ENCODE measurements at places on chromosomes 7 and 10. TPM values are rescaled to one million over a fixed set of nuclear protein-coding genes. Genes with fewer than 3 reads are reported as not detected.

MPP7 gene
- 31.2 TPM for total RNA-seq

GRCh38 chr7:26055241-26055640, 96.8 kb upstream of the NFE2L3 start:
- no peak for DNase-seq

DNA sequence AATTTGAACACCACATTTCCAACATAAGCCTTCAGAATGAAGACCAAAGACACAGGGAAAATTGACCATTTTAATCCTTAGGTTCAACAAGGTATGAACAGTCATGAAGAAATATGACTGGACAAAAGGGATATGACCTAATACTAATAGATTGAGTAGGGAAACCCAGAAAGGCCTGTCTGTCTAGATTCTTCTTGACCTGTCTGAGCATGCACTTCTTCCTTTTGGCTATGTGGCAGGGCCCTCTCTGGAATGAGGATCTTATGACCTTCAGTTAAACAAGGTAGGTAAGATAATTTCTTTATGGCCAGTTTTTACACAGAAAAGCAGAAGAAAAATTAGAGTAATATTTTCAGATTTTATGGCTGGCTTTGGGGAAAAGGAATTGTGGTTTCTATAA, 3.0 kb upstream of the PHYHIPL start:
- no peak for DNase-seq

VWA2 gene
- total RNA-seq, result 4.6 TPM

GRCh38 chr10:90738885-90739284, 119.0 kb downstream of the HTR7 start:
- no peak for DNase-seq

DNA sequence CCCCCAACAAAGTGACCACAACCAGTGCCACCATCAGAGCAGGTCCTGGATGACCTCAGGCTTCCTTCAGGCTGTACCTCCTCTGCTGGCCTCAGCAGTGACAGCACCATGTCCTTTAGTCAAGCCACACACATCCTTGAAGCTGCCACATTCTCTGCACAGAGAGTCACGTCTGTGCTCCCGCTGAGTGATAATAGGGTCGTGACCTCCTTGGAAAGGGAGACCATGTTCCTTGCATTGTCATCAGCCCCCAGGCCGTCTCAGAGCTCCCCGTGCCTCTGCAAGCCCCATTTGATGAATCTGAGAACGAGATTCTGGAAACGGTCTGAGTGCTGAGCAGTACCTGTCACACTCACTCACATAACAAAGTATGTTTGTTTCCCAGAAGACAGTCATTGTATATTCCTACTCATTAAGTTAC, 106.5 kb upstream of the PRR15 start:
- no peak for DNase-seq

MDFIC gene
- 69.4 TPM for total RNA-seq

DNA sequence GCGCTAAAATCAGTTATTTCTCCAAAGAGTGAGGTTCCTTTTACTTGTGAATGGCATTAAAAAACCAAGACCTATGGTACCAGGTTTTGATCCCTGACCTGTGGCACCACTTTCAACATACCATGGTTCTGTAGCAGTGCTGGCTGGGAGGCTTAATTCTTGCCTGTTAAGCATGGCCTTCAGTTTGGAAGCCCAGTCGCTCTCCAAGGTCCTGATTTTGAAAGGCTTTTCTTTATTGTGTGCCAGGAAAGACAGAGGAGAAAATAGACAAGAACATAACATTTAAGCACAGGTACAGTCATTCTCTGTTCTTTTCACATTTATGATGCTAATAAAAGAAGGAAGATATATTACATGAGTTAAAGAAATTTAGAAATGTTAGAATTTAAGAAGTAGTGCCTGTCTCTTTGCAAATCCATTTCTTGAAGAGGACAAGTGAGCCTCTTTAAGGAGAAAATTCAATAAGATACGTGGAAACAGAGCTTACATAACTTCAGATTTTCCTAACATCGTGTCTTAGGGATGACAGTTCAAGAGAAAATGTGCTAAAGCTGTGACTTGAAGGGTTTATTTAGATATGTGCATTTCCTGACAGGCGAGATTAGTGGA, 357.6 kb downstream of the DPP6 start:
- DNase-seq, result peak; percentile 28

DNA sequence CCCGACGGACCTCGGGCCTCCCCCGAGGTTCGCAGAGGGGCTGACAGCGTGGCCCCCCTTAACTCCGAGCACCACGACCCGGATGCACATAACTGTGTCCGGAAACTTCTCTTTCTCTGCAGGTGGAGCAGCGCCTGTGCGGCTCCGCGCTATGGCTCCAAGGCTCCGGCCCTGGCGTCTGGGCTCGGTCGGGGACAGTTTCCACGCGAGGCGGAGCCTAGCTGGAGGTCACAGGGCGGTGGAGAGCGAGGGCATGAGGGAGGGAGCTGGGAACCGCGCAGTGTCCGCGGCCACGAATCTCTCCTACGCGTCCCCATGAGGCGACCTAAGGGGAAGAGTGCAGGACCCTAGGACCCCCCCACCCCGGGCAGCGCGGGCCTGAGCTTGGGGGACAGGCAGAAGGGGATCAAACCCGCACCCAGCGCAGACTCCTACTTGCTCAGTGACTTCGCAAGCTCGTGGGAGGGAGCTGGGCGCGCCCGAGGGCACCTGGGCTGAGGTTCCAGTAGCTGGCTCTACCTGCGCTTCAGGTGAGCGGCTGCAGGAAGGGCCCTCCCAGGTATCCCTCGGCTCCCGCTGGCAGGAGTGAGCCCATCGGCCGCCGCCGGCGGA, 8.6 kb upstream of the MNX1 start:
- DNase-seq, result no peak

- no peak for DNase-seq
These were observed 18.5 kb upstream of the MLXIPL start for GRCh38 chr7:73642834-73643233.

DNA sequence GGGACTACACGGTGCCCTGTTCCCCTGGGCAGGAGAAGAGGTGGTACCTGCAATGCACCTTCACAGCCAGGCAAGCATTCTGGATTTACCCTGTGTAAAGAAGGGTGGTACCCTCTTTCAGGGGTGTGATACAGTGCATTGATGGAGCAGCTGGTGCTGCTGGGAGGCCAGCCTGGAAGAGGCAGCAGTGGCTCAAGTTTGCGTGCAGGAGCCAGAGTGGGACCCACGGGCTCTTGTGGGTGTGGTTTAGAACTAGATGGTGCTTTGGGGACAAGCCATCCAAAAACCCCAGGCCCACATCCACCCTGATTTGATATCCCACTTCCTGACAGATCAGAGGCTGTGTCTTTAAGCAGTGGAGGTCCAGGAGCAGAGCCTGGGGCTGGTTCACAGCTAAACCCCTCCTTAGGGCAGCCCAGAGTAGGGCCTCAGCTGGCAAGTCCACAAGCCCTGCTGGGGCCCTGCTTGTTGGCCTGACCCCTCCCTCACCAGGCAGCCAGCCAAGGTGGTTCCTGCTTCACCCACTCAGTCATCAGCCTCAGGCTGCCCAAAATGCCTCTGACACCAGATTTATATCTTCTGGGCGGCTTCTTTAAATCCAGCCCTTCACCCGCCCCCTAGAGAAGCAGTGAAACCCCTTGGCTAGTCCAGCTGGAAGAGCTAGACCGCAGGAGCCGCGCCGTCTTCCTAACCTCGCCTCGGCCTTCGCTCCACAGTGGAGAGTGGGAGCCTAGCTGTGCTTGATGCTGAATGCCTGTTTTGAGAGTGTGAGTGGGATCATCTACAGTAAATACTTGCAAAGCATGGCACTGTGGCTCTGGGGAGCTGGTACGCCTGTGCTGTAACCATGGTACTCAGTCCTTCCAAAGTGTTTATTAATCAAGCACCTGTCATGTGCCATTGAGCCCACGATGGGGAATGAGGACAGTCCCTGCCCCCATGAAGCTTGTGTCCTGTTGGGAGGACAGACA, 1.4 kb upstream of the ASIC3 start:
- DNase-seq, result no peak

Data from urinary bladder (tissue), 4 donors.